ENCODE measurements at places on chromosomes 3 and 15. TPM values are rescaled to one million over a fixed set of nuclear protein-coding genes. Genes with fewer than 3 reads are reported as not detected.

DNA sequence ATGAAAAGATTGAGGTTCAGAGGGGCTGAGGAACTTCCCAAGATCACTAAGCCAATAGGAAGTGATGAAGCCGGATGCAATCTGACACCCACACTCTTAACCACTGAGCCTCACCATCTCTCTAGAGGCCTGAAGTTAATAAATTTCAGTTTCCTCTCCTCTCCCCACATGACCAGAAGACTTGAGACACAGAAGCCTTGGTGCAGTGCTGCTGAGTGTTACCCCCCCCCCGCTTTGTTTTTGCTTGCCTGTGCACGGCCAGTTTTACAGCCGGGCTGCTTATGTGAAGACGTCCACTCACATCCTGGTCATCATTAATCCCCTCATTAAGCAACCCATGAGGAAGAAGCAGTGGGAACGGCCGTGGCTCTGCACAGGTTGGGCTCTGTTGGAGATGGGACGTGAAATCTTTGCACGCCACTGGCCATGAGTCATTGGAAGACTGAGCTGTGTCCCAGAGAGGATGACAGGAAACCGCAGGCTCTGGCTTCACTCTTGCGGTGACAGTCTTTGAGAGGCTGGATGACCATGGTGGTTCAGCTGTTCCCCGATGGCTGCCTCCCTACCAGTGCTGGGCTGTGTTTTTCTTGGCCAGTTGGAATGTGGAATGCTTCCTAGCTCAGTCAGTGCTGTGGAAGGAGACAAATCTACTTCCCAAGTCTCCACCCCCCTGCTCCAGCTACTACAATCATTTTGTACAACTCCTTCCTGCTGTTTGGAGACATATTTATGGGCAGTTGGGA, 232.6 kb upstream of the LRTM1 start:
- no peak for DNase-seq

GRCh38 chr3:146067048-146067447, 93.9 kb downstream of the PLOD2 start:
- no peak for DNase-seq

- DNase-seq, result no peak
Measured at GRCh38 chr15:39582286-39582976, 1.6 kb downstream of the THBS1 start.

PIERCE2 gene
- not detected for total RNA-seq

HRG gene
- not detected for total RNA-seq
